ENCODE measurements at places on chromosomes 16 and 17.

- no peaks in the 10 kb centered on the region for H3K36me3 ChIP-seq
- no peak overlapping the region for H3K27ac ChIP-seq
- no peaks in the 10 kb centered on the region for H3K4me1 ChIP-seq
- no peak overlapping the region for H3K4me3 ChIP-seq
- H3K27me3 ChIP-seq, result peaks cover 4% of the 10 kb centered on the region
Observed at GRCh38 chr16:86157616-86158247, 258.8 kb downstream of the IRF8 start.

DNA sequence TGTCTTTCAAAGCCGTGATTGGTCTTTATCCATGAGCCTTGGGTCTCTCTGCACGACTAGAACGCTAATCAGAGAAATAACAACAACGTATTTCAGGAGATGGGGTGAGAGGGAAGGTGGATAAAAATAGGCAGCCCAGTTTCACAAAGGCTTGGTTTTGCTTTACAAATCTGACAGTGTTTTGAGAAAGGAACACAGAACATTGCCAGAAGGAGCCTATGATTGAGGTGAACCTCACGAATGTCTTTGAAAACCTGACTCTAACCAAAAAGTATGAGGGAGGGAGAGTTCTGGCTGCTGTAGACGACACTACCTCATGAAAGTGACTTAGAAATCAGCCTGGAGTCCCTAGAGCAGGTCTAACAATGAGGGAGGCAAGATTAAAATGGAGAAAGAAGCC lies 38.0 kb upstream of the NOL11 start:
- H3K36me3 ChIP-seq, result peaks cover 8% of the 10 kb centered on the region
- no peak for DNase-seq
- peak overlapping the region; percentile 9 for H3K27ac ChIP-seq
- H3K27me3 ChIP-seq, result no peaks in the 10 kb centered on the region
- no peak overlapping the region for H3K4me3 ChIP-seq

DNA sequence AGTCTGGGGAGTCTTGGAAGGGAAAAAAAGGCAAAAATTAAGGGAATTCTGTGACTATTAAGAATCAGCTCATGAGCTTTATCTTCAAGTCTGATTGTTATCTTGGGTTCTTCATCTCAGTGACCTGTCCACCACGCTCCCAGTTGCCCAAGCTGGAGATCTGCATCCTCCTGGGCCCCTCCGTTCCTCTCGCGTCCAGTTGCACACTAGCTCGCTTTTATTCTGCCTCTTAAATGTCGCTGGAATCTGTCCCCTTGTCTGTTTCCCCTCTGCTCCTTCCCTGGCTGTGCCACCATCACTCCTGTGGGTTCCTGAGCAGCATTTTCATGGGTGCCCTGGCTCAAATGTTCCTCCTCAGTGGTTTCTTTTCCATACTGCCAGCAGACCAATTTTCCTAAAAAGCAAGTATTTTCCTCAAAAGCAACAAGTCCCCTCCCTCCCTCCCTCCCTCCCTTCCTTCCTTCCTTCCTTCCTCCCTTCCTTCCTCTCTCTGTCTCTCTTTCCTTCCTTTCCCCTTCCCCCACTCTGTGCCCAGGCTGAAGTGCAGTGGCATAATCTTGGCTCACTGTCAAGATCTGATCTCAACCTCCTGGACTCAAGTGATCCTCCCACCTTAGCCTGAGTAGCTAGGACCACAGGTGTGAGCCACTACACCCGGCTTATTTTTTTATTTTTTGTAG lies 1.4 kb downstream of the ENDOV start:
- no peak for DNase-seq
- H3K36me3 ChIP-seq, result peaks cover 2% of the 10 kb centered on the region
- H3K27me3 ChIP-seq, result peaks cover 32% of the 10 kb centered on the region
- H3K27ac ChIP-seq, result peak overlapping the region; percentile 28
- peak overlapping the region; percentile 80 for H3K4me3 ChIP-seq
- H3K4me1 ChIP-seq, result peaks cover 17% of the 10 kb centered on the region

DNA sequence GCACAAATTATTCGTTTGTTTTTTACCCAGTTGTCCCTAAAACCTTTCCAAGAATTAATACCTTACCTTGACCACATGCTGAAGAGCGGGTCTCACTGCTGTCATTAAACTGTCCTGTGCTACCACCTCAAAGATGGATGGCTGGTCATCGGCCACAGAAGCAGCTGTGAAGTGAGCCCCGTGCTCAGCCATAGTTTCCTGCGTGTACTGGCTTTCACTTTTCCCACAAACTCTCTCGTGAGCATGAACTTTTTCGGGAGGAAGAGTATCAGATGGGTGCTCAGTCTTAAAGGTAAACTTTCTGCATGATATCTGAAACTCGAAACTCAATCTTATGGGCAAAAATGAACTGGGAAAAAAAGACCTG lies 558 bp downstream of the PEX12 start:
- no peak for DNase-seq
- peaks cover 25% of the 10 kb centered on the region for H3K4me1 ChIP-seq
- H3K36me3 ChIP-seq, result peaks cover 4% of the 10 kb centered on the region
- peak overlapping the region; percentile 100 for H3K4me3 ChIP-seq
- peak overlapping the region; percentile 99 for H3K27ac ChIP-seq
- H3K27me3 ChIP-seq, result no peaks in the 10 kb centered on the region

DNA sequence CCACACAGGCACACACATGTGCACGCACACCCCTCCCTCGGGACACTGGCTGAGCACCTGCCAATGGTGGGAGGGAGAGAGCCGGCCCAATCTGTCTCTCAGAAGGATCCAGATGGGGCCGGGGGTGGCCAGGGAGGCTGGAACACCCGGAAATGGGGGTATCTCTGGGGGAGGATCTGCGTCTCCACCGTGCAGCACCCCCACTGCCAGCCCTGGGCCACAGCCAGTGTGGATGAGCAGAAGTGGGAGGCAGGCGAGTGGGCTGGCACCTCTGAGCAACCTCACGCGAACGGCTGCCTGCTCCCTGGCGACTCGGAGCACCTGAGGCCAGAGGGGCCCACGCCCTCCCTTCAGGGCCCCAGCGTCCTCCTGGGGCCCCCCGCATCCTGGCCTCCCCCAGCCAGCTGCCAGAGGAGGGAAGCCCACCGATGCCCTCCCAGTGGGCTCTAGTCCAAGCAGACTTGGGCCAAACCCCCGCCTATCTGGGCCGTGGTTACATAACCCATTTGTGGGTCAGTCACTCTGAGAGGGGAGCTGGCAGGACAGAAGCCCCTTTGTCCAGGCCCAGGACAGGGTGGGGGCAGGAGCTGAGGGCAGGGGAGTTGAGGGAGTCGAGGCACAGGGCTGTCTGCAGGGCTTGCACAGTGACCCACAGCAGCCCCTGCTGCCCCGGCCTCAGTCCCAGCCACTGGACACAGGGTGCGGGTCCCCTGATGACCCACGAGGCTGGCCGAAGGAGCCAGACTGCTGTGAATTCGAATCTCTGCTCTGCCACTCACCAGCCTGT lies 5.6 kb downstream of the CASKIN1 start:
- no peaks in the 10 kb centered on the region for H3K36me3 ChIP-seq
- no peak for DNase-seq
- H3K4me3 ChIP-seq, result no peak overlapping the region
- no peaks in the 10 kb centered on the region for H3K4me1 ChIP-seq

DNA sequence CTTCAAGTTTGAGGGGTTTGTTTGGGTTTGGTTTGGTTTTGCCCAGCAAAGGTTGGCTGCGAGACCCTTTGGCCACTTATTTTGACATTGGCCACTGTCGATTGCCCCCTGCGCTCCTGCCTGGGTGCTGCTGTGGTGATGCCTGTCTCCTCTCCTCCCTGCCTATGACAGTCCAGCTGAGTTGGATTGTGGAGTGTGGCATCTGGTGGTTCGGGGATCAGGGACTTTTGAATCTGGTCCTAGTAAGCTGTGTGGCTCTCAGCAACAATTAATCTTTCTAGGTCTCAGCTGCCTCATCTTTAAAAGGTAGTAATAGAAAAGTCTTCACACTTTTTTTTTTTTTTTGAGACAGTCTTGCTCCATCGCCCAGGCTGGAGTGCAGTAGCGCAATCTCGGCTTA lies 27.1 kb downstream of the CDK5RAP3 start:
- peaks cover 10% of the 10 kb centered on the region for H3K4me1 ChIP-seq
- H3K27ac ChIP-seq, result no peak overlapping the region
- no peak for DNase-seq
- H3K4me3 ChIP-seq, result no peak overlapping the region
- no peaks in the 10 kb centered on the region for H3K36me3 ChIP-seq

DNA sequence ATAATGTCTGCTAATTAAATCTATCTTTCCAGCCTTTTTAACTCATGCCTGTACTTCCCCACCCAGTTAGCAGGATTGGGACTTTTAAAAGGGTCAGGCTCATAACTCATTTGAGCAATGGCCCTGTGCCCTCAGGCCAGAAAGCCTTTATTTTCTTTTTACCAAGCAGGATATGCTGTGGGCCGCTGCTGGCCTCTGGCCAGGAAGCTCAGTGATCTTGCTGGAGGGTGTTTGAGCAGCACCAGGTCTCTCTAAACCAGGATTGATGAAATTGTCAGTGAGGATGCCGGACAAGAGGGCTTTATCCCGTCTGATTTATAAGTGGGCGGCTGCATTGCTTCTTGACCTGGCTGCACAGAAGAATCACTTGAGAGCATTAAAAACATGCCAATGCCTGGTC lies 187.8 kb downstream of the RAB11FIP4 start:
- DNase-seq, result no peak
- H3K27me3 ChIP-seq, result peaks cover 9% of the 10 kb centered on the region
- H3K4me1 ChIP-seq, result peaks cover 7% of the 10 kb centered on the region
- H3K27ac ChIP-seq, result no peak overlapping the region

- peak overlapping the region; percentile 22 for H3K4me3 ChIP-seq
- DNase-seq, result no peak
- H3K27ac ChIP-seq, result no peak overlapping the region
- peaks cover 75% of the 10 kb centered on the region for H3K27me3 ChIP-seq
- no peaks in the 10 kb centered on the region for H3K36me3 ChIP-seq
- peaks cover 14% of the 10 kb centered on the region for H3K4me1 ChIP-seq
Observed at GRCh38 chr17:38605411-38605840, 326 bp downstream of the SRCIN1 start.

DNA sequence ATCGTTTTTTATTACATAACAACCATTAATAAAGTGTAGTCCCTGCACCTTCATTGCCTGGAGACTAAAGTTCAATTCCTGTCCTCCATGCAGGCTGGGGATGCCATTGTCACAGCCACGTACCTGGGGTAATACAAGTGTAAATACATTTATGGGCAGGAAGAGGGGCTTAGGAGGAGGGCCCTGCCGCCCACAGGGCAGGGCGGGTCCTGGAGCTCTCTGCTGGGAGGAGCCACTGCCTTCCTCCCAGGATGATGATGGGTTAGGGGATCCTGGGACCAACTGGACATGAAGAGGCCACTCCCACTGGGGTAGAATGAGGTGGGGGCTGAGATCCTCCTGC lies 44.1 kb upstream of the SLC38A10 start:
- no peak overlapping the region for H3K27ac ChIP-seq
- H3K27me3 ChIP-seq, result peaks cover 33% of the 10 kb centered on the region
- H3K36me3 ChIP-seq, result no peaks in the 10 kb centered on the region
- no peak for DNase-seq
- no peak overlapping the region for H3K4me3 ChIP-seq

DNA sequence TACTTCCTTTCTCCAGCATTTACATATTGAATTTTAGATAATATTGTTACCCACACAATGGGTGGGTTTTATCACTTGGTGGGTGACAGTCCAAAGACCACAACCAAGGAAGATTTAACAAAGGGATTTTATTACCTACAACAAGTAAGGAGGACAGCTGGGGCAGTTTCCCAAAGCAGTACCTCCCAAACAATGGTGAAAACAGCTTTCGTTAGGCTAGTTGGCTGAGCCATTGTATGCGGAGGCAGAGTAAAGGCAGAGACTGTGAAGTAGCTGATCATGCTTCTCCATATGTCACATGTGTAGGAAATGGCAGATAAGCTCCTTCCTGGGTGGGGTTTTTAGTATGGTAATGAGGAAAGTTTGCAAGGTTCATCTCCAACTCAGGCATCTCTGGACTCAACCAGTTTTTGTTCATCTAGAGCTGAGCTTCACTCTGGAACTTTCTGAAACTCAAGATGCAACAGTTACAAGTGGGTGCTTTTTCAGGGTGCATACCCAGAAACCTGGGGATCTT lies 104.3 kb upstream of the PSMD7 start:
- DNase-seq, result no peak
- no peaks in the 10 kb centered on the region for H3K4me1 ChIP-seq
- no peaks in the 10 kb centered on the region for H3K36me3 ChIP-seq
- H3K27ac ChIP-seq, result no peak overlapping the region

DNA sequence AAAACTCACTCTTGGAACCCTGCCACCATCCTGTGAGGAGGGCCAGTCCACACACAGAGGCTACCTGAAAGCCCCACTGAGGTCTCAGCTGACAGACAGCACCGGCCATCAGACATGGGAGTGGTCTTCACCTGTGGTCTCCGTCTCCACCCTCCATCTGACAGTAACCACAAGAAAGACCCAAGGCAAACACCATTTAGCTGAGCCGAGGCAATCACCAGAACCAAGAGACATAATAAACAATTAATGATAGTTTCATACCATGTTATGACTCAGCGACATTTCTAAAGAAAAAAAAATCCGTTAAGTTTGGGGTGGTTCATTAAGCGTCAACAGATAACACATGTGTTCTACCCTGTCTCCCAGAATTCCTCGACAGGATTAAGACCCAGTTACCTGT lies 6.1 kb upstream of the EVPLL start:
- no peak overlapping the region for H3K27ac ChIP-seq
- peaks cover 11% of the 10 kb centered on the region for H3K27me3 ChIP-seq
- peaks cover 30% of the 10 kb centered on the region for H3K4me1 ChIP-seq
- H3K36me3 ChIP-seq, result peaks cover 2% of the 10 kb centered on the region

- H3K27ac ChIP-seq, result peak overlapping the region; percentile 45
- peaks cover 61% of the 10 kb centered on the region for H3K4me1 ChIP-seq
- H3K27me3 ChIP-seq, result no peaks in the 10 kb centered on the region
- H3K36me3 ChIP-seq, result peaks cover 24% of the 10 kb centered on the region
- no peak for DNase-seq
Observed at GRCh38 chr17:6643451-6644125, 2.7 kb downstream of the TXNDC17 start.

- H3K36me3 ChIP-seq, result no peaks in the 10 kb centered on the region
- no peaks in the 10 kb centered on the region for H3K4me1 ChIP-seq
- H3K4me3 ChIP-seq, result no peak overlapping the region
Observed at GRCh38 chr16:48014349-48015135, 141.3 kb downstream of the ABCC12 start.

DNA sequence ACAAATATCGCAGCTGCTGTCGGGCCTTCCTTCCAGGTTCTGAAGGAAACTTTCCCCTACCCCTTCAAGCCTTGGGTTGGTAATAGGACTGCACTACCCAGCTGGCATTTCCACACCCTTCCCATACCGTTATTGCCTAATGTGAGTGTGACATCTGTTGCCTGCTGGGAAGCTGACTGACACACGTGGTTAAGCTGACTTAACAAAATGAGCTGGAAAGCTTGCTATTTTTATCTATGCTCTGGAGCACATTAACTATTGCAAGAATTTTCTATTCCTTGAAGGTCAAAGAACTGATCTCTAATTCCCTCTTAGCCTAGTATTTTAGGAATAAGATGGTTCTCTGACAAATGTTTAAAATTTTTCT lies 79.5 kb downstream of the PMP22 start:
- no peak overlapping the region for H3K27ac ChIP-seq
- H3K27me3 ChIP-seq, result peaks cover 4% of the 10 kb centered on the region
- no peaks in the 10 kb centered on the region for H3K36me3 ChIP-seq
- no peaks in the 10 kb centered on the region for H3K4me1 ChIP-seq

Data from activated CD8-positive, alpha-beta memory T cell treated with anti-CD3 and anti-CD28 coated beads, Interleukin-2, amount 10 ng/mL, durations not matched to agents 7 days and 5 days (primary cell).